Fibroblast of skin of right biceps (primary cell): ENCODE measurements at places on chromosomes 12 and 14.

- peak; percentile 35 for DNase-seq
Observed at GRCh38 chr12:69916544-69917235, 91.7 kb downstream of the MYRFL start.

GRCh38 chr12:59615392-59616165 lies 19.8 kb downstream of the SLC16A7 start:
- DNase-seq: no peak

- no peak for DNase-seq
Observed at GRCh38 chr12:92058664-92059063, 87.0 kb downstream of the BTG1 start.

DNA sequence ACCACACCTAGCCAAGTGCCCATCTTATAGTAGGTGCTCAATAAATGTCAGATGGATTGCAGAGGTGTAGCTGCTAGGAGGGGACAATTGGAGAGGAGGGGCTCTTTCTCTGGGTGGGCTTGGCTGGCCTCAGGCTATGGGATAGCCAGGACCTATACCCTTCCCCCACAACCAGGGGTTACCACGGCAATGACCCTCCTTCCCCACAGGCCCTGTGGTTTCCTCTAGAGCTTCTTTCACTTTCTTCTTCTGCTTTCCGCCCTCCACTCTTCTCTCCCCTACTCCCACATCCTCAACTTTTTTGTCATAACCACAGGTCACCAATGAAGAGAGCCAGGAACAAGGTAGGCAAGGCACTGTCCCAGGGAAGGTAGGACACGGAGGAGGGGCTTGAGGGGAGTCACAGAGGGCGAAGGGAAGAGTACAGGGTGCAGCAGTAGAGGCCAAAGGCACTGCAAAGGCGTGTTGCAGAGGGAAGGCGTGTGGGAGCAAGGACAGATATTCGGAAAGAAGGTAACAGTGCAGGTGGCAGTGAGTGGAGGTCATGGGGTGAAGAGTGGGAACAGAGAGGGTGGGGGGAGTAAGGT lies 1.9 kb upstream of the ITGB7 start:
- no peak for DNase-seq

GRCh38 chr14:103206023-103206481 lies 82.8 kb downstream of the TNFAIP2 start:
- DNase-seq: peak; percentile 12

DNA sequence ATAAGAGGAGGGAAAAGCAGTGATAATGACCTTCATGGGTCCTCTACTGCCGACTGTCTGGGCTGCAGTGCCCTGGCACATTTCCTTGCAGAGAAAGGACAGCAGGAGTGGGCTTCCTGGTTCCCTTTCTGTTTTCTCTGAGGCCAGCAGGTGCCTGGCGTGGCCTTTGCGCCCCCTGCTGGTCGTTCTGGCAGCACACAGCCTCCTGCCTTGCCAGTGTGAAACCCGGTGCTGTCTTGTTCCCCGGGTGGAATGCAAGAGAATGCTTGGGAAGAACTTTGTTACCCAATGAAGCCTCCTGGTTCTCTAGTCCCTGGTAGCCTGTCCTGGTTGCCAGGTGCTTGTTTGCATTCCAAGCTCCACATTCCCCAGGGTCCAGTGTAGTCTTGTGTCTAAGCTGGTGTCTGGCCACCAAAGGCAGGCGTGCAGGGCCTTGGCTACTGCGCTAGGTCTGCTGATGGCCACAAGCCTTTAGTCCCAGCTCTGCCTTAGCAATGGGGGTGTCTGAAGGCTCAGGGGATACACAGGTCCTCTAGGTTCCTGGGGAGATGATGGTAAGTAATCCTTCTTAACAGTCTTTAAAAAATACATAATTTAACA lies 1392.4 kb upstream of the TMEM132C start:
- DNase-seq: peak; percentile 11

DNA sequence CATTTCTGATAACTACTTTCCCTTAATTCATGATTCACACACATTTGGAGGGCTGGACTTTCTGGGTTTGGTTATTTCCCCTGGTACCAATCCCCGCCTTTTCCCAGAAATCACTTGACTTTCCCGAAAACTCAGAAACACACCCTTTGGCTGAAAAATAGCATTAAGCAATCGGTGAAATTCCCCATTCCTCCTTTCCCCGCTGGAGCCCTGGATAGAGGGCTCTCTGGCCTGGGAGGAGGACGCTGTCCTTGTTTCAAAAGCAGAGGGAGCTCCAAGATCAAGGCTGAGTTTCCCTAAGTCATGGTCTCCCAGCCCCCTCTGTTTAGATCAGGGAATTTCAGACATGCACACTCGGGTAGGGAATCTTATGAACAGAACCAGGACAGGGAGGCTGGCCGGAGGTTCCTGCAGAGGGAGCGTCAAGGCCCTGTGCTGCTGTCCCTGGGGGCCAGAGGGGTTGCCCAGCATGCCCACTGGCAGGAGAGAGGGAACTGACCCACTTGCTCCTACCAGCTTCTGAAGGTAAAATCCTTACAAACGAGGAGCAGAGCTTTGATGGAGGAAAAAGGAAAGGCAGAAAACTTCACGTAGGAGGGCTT lies at the start of gene C1S:
Gene C1S, plus strand, starts transcription at position 366 of the 602 bp plus-strand sequence. CDS start 1,195 bp downstream, outside the sequence.
- DNase-seq: peak; percentile 97

- DNase-seq: no peak
Observed at GRCh38 chr12:15956413-15957185, 45.5 kb downstream of the DERA start.

GRCh38 chr12:119326341-119326740 lies 8.2 kb upstream of the CCDC60 start:
- no peak for DNase-seq
